Left forelimb (tissue), 1 donor: ENCODE measurements at places on chromosomes 1 and 21.

DNA sequence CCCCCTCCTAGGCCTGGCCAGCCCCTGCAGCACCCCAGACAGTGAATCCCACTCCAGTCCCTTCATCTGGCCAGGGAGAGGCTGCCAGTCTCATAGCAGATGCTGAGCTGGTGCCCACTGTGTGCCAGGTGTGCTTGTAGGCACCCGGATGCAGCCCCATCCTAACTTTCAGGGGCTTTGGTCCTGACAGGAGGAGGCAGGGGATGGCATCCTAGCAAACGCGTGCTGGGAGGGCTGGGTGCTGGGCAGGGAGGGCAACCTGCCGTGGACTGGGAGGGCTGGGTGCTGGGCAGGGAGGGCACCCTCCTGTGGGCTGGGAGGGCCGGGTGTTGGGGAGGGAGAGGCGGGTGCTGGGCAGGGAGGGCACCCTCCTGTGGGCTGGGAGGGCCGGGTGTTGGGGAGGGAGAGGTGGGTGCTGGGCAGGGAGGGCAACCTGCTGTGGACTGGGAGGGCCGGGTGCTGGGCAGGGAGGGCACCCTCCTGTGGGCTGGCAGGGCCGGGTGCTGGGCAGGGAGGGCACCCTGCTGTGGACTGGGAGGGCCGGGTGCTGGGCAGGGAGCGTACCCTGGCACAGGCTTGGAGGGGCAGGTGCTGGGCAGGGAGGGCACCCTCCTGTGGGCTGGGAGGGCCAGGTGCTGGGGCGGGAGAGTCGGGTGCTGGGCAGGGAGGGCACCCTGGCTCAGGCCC is 35.3 kb downstream of the SLC19A1 start:
- peak; percentile 42 for DNase-seq

- no peak for DNase-seq
Observed at GRCh38 chr1:147539122-147539575, 2.2 kb upstream of the BCL9 start.

- no peak for DNase-seq
Observed at GRCh38 chr1:57307392-57308170, 116.3 kb downstream of the DAB1 start.

- DNase-seq: no peak
Observed at GRCh38 chr1:195064358-195064757, 1543.9 kb downstream of the KCNT2 start.

DNA sequence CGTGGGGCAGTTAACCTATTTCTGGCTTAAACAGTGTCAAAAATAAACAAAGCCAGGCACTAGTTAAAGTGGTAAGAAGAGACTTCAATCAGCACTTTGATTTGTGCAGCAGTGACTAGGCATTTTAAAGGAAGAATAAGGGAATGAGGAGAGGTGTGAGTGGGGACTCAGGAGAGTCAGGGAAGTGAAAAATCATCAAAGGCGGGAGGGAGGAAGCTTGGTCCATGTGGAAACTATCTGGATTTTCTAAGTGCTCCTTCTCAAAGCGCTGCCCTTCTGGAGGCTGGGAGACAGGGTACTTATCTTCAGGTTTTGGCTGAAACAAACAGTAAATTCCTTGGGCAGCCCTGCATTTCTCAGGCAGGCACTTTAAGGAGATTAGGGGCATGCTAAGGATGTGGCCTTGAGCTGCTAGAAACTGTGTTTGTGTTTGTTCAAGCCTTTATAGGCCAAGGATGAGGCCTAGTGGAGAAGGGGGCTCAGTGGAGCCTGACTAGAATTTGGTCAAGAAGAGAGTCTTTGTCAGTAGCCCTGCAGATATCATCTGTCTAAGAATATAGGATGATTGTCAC is 486.5 kb downstream of the SIPA1L2 start:
- no peak for DNase-seq

DNA sequence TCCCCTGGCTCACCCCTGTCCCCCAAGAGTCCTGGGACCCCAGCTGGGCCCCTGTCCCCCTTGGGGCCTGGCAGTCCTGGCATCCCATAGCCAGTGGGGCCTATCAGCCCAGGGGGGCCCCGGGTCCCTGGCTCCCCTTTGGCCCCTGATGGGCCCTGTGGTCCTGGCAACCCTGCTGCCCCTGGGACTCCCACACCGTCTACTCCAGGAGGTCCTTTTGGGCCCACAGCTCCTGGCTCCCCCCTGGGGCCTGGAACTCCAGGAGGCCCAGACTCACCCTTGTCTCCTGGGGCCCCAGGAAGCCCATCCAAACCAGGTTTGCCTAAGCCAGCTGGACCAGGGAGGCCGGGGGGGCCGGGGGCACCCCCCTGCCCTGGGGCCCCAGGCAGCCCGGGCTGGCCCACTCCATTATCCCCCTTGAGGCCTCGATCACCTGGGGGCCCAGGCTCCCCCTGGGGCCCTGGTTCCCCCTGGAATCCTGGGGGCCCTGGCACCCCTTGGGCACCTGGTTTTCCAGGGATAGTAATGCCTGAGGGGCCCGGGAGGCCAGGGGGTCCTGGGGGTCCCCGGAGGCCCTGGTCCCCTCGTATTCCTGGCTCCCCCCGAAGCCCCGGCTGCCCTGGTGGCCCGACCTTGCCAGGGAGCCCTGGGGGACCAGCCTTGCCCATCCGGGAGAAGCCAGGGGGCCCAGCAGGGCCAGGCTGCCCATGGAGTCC is 10.1 kb downstream of the ADPRS start:
- peak; percentile 54 for DNase-seq

- no peak for DNase-seq
Observed at GRCh38 chr1:39348278-39348677, 143.2 kb upstream of the BMP8A start.

DNA sequence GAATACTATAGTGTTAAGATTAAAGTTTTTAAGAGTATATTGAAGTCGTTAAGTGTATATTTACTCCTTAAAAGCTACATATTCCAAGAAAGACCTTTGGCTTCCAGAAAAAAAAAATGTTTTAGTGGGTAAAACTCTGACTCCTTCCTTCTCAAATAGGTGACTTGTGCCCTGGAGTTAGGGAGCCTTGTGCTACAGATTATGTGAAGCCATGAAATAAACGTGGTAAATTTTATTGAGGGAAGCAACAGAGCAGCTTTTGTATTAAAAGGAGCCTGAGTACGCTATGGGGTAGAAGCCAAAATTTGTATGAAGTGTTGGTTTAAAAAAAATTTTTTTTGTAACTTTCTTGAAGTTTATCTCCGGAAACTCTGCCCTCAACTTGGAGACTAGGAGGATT is 994 bp downstream of the RO60 start:
- no peak for DNase-seq

- DNase-seq: no peak
Observed at GRCh38 chr1:243397613-243398321, 141.9 kb downstream of the SDCCAG8 start.

- DNase-seq: no peak
Observed at GRCh38 chr1:225483818-225484656, 56.2 kb upstream of the LBR start.

- DNase-seq: no peak
Observed at GRCh38 chr1:28718166-28718565, 18.6 kb upstream of the YTHDF2 start.
